A549 treated with CpdA at 1 μM for 4 hours (cell line): ENCODE measurements at places on chromosomes 3 and 15. TPM values are rescaled to one million over a fixed set of nuclear protein-coding genes. Genes with fewer than 3 reads are reported as not detected.

Gene LRRC2
- not detected in 5 replicates for total RNA-seq

Gene FHIT
- total RNA-seq = 0.37 to 3.7 TPM (median 0.64 TPM) in 5 replicates

Gene MUC20
- 0.40 to 0.98 TPM (median 0.56 TPM) in 5 replicates for total RNA-seq

Gene ALG1L2
- total RNA-seq = not detected in 5 replicates

Gene XRN1
- total RNA-seq = 2.5 to 6.8 TPM (median 3.8 TPM) in 5 replicates

Gene LDHAL6B
- not detected in 5 replicates for total RNA-seq

Gene CTXN2
- total RNA-seq = 0.03 to 0.05 TPM (median 0.04 TPM) in 3 of 5 replicates, not detected in the others

Gene PLSCR5
- total RNA-seq = not detected in 5 replicates

Gene ERICH6
- total RNA-seq = 0.05 TPM in 1 of 5 replicates, not detected in the others

Gene DIPK2A
- 6.6 to 7.8 TPM (median 7.1 TPM) in 5 replicates for total RNA-seq

Gene CCDC39
- total RNA-seq = not detected in 5 replicates
